Activated CD8-positive, alpha-beta memory T cell treated with anti-CD3 and anti-CD28 coated beads, Interleukin-2, amount 50 U/mL, for 48 hours (primary cell): ENCODE measurements at places on chromosomes 7 and 10.

GRCh38 chr10:75294518-75294865 lies 58.7 kb upstream of the COMTD1 start:
- no peak for DNase-seq

GRCh38 chr7:42478717-42479116 lies 241.7 kb upstream of the GLI3 start:
- no peak for DNase-seq

GRCh38 chr10:69831231-69831855 lies 29.6 kb downstream of the COL13A1 start:
- DNase-seq: no peak

DNA sequence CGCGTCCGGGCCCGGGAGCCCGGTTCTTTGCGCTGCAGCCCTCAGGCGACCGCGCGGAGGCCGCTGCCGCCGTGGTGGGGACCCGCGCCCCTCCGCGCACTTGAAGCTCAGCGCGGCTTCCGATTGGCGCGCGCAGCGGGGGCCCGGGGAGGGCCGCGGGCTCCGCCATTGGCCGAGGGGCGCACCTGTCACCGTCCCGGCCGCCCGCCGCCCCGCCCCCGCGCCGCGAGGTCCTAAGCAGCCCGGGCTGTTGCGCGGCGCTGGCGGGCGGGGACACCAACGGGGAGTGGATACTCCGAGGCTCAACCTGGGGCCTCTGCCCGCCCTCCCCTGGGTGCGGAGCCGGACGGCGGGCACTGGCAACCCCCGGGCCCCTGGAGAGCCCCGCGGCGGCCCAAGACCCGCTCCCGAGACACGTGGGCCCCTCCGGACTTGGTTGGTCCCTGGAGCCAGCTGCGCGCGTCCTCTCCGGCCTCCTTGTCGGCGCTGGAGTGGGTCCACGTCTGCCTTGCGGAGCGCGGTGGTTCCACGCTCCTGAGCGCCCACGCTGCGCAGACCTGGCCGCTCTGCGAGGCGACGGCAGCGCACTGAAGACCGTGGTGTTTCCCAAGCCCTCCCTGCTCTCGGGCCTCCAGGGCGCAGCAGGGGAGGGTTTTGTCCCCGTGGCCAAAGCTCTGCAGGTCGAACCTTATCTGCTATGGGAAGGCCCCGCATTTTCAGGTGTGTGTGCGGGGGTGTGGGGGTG lies at the start of gene MNX1:
TSS of gene MNX1 (minus strand) at position 76 of the 745 bp plus-strand sequence. CDS start 313 bp downstream, outside the sequence.
- DNase-seq: no peak

DNA sequence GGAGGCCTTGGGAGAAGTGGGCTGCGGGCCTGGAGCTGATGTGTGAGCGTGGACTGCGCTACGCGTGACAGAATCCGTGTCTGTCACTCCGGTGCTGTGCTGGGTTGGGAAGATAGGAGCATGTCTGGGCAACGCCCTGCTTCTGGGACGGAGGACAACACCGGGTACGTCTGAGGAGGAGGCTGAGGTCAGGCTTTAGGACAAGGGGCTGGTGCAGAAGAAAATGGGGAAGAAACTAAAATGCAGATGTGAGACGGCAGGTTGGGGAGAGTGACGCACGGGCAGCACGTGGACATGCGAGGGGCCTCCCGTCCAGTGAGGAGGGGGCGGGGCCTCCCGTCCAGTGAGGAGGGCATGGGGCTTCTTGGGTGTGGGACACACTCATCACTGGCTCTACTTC lies 207.4 kb downstream of the DNAJB6 start:
- DNase-seq: no peak

GRCh38 chr10:98492763-98493162 lies 46.0 kb upstream of the HPS1 start:
- no peak for DNase-seq

- no peak for DNase-seq
Measured at GRCh38 chr7:22255834-22256233, 101.1 kb downstream of the RAPGEF5 start.

DNA sequence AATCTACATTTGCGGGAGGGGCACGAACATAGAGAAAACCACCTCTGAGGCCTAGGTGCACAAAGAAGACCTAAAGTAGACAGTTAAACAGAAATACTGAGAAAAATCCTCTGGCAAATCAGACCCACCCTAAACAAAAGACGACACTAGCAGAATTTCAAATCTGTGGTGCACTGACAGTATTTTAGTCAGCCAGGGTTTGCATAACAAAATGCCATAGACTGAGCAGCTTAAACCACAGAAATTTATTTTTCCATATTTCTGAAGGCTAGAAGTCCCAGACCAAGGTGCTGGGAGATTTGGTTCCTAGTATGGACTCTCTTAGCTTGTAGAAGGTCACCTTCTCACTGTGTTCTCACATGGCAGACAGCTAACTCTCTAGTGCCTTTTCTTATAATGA lies 26.3 kb downstream of the IPMK start:
- no peak for DNase-seq

DNA sequence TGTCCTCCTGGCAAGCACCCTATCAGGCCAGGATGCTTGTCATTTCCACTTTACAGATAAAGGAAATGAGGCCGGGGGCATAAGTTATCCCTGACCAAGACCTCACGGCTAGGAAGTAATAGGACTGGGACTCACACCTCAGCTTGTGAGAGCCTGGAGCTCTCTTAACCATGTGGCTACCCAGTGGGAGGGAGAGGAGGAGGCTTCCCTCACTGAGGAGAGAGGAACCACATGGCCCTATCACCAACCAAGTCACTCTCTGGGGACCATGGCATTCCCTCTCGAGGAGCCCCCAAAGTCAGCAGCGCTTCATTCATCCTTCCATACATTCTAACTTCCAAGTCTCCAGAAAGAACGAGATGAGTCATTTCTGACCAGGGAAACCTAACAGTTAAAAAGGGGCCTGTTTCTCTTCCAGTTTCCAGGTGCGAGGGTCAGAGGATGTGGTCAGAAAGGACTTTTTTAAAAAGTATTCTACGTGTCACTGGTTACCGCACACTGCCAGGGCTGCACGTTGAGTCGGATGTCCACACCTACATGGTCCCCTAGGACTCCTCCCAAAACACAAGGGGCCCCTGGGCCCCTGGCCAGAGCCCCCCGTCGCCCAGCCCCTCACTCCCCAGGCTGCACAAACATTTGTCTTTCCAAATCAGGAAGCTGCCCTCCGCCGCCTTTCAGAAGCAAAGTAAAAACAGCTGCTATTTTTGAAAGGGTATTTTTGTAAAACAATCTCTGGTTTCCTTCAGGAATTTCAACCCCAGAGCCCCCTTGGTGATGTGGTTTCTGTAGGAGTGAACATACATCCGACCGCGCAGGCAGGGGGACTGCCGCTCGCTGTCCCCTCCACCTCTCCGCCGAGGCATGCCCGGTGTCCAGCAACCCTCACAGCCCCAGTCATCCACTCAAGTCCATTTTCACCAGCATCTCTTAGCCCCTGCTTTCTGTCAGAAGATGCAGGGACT lies 128.2 kb upstream of the CHST15 start:
- DNase-seq: no peak

- DNase-seq: no peak
Measured at GRCh38 chr7:87032604-87033339, 26.7 kb downstream of the ELAPOR2 start.

GRCh38 chr10:30176776-30177533 lies 117.6 kb upstream of the JCAD start:
- DNase-seq: no peak

- no peak for DNase-seq
Measured at GRCh38 chr10:24000271-24000813, 208.6 kb upstream of the KIAA1217 start.

GRCh38 chr7:45582868-45583277 lies 8.7 kb downstream of the ADCY1 start:
- no peak for DNase-seq

- no peak for DNase-seq
Measured at GRCh38 chr10:35442028-35442427, 105.7 kb downstream of the CCNY start.

DNA sequence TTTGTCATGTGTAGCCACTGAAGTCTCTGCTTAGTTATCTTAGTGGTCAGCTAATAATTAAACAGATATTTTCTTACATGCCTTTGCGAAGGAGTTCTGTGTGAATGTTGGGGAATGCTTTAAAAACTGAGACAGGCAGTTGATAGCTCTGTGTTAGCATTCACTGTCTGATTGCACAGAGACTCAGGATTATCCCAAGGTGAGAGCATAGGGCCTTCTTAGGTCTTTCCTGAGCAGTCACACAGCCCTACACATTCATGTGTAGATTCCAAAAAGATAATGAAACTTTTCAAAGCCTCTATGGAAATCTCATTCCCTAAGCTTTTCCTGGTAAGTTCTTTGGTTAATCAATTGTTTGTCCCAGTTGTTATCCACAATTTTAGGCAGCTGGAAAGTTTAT lies 67.7 kb downstream of the CASD1 start:
- no peak for DNase-seq

GRCh38 chr7:157587051-157587804 lies 250.4 kb downstream of the DNAJB6 start:
- DNase-seq: no peak

DNA sequence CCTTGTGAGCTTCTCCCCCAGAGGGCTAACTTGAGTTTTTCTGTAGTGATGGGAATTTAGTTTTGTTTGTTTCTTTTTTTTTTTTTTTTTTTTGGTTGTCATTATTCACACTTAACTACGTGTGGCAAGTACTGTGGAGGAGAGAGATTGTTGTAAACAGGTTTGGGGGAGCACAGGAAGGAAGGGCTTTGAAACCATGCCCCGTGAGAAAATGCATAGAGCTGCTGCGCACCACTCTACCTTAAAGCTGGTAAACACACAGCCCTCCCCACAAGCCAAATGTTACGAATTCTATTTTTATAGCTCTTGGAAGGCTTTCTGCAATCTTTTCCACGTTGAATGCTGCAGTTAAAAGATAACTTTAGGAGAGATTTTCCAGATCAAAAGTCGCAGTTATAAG lies 76.2 kb downstream of the ZNF22 start:
- no peak for DNase-seq

- DNase-seq: no peak
Measured at GRCh38 chr10:131418681-131419080, 107.2 kb upstream of the TCERG1L start.

DNA sequence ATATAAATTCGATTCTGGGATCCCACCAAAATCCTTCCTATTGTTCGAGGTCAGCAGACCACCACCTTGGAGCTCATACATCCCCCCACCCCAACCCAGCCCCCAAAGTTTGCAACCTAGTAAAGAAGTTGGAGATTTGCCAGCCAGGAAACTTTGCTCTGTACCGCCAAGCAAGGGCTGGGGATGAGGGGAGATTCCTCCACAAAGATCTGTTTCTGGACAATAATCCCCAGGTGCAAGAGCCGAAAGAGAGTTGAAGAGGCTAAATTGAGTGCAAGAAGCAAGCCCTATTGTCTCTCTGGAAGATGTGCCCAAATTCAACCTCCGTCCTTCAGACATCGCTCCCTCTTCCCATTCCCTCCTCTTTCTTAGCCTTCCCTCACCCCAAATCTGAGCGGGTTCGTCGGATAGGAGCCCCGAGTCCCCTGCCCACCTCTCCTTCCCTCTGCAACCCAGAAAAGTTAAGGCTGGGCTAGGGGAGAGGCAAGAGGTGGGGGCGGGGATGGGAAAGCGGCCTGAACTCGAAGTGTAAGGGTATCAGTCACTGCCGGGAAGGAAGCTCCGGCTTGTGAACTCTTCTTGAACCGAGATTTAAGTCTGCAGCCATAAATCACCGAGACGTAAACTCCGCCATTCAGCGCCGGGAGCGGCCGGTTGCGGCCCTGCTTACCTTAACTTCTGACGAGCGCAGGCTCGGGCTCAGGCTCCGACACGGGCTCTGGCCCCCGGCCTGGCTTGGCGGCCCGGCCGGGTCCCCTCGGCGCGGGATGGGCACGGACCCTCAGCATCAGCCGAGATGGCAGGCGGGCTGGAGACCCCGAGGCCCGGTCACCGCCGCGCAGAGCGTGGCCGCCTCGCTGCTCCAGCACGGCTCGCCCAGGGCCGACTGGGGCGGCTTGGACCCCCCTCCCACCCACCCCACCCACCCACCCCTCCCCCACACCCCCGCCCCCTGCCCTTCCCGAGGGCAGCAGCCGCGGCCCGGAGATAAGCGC lies 10.8 kb upstream of the HOXA2 start:
- DNase-seq: peak; percentile 23

DNA sequence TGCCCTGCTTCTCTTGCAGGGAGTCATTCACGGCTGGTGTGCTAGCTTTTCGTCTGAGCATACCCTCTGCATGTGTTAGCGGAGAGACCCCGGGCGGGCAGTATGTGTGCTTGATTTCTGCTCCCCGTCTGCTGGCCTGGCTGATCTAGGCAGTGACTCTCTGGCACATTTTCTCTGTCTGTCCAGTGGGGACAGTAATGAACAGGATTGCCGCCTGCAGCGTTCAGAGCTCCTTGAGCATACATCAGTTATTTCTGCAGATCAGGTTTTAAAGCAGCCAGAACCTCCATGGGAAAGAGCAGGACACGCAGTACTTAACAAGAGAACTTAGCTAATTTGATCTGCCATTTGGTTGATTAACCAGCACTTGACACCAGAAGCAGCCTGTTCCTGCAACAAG lies 242.5 kb downstream of the CELF2 start:
- DNase-seq: peak; percentile 38

DNA sequence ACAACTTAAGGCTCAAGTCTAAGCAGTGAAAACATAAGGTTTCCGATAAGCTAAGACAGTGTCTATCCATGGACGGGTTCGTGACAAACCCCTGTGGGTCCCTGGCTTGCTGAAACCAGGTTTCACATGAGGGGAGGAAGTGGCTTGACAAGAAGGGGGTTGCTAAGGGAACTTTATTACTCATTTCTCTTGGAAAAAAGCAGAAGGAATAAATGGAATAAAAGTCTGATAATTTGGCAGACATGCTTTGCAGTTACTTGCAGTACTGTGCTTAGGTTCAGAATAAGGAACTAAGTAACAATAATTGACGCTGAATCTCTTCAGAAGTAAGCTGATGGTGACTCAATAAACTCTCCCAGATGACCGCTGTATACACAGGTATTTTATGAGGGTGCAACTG lies 34.7 kb downstream of the RBM17 start:
- no peak for DNase-seq

GRCh38 chr7:116434820-116435341 lies 64.7 kb upstream of the CAV2 start:
- DNase-seq: no peak

GRCh38 chr7:53325061-53325460 lies 289.6 kb downstream of the POM121L12 start:
- no peak for DNase-seq

DNA sequence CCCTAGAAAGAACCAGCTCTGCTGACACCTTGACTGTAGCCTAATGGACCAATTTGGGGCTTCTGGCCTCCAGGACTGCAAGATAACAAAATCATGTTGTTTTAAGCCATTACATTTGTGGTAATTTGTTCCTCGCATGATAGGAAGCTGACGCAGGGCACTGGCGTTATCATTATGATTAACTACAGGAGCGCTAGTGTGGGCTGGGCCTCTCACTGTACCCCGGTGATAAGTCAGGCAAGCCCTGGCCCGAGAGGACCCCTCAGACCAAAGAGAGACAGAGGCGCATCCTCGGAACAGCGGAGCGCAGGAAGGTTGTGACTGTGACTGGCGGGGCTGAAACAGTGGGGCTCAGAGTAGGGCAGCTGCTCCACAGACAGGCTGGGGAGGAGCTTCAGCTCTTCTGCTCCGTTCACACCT lies 150.3 kb upstream of the CHST15 start:
- DNase-seq: no peak

- DNase-seq: no peak
Measured at GRCh38 chr7:34128762-34129161, 223.4 kb downstream of the BMPER start.

GRCh38 chr7:99833289-99833877 lies 5.6 kb downstream of the CYP3A43 start:
- no peak for DNase-seq

- DNase-seq: peak; percentile 29
Measured at GRCh38 chr10:47031211-47031900, 120.1 kb downstream of the PTPN20 start.
